ENCODE measurements at places on chromosomes 2 and 18.

GRCh38 chr2:174611854-174612253 is 14.2 kb upstream of the WIPF1 start:
- no peak for DNase-seq

- DNase-seq = no peak
These were observed 648.9 kb upstream of the VRK2 start for GRCh38 chr2:57397550-57398360.

DNA sequence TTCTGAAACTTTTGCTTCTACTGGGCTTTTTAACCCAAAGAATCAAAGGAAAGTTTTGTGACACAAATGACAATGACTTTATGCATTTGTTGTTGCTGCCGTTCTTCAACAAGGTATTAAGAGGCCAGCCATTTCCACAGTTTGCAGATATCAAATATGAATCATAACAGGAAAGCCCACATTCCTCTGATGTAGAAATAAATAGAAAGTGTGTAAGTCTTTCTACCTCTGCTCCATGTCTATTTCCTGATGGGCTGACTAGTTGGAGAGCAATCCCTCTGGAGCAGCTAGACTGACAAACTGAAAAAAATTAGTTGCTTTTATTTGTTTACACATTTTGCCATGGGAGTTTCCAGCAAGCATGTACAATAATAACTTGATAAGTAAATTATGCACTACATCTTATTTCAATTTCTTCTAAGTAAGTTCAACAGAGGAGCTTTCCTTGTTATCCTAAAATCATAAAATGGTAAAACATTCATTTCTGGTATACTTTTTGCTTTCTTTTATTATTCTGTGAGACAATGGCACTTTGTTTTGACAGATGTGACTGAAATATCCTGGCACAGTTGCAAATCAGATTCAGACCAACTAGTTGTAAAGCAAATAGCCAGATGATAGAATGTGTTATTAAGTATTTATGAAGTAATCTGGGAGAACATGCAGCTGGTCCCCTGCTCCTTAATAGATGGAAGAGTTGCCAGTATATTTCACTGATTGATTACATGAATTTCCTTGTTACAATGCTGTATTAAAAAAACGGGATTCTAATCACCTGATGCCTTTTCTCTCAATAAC is 266.7 kb downstream of the METTL4 start:
- peak; percentile 52 for DNase-seq

DNA sequence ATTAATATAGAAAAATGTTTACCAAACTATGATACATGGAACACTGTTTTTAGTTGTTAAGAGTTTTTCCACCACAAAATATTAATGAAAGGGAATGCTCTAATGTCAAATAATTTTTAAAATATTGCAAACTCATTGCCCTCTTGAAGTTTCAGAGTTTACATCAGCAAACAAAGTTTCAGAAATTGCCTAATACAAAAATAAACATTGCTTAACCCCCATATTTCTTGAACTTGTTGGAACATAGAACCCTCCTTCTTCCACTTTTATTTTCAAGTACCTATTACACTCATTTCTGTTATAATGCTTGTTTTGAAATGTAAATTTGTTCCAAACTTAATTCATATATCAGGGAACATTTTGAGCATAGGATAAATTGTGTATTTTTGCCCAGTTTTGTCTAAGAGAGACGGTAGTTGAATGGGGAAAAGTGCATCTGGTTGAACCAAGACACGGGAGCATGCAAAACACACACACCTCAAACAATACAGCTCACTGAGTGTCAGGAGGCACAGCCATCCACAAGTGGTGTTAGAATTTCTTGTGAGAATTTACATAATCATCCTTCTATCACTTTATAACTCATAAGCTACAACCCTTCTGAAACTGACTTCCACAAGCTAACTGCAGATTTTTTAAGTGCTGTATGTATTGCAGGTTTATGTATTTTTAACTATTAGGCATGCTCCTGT is 5.3 kb upstream of the MC4R start:
- no peak for DNase-seq

- DNase-seq = no peak
These were observed 19.1 kb downstream of the MSH2 start for GRCh38 chr2:47422016-47422415.

- DNase-seq = no peak
These were observed 447.0 kb upstream of the ID2 start for GRCh38 chr2:8234757-8235374.

GRCh38 chr2:181858600-181858999 is 32.9 kb upstream of the ITPRID2 start:
- DNase-seq = no peak
